Fibroblast of villous mesenchyme (primary cell): ENCODE measurements at places on chromosomes 5 and 9. TPM values are rescaled to one million over a fixed set of nuclear protein-coding genes. Genes with fewer than 3 reads are reported as not detected.

Gene ATG10
- 5.8 and 9.1 TPM in 2 replicates for total RNA-seq

Gene TAL2
- total RNA-seq: not detected in 2 replicates

Gene FOXI1
- not detected in 2 replicates for total RNA-seq

Gene ADGRD2
- not detected in 2 replicates for total RNA-seq

Gene LRRC19
- total RNA-seq: not detected in 2 replicates

Gene SMIM33
- not detected in 2 replicates for total RNA-seq

Gene ARID3C
- total RNA-seq: 0.32 TPM in 1 of 2 replicates, not detected in the other

Gene ADAMTSL2
- under 0.01 and 0.32 TPM in 2 replicates for total RNA-seq

Gene SPOCK1
- 49.0 and 54.8 TPM in 2 replicates for total RNA-seq

Gene DNM1
- total RNA-seq: 15.5 and 36.1 TPM in 2 replicates

Gene GABRA1
- total RNA-seq: not detected in 2 replicates

Gene PCDHGB4
- 11.0 and 13.4 TPM in 2 replicates for total RNA-seq

Gene MCIDAS
- total RNA-seq: not detected in 2 replicates

Gene WDR38
- total RNA-seq: not detected in 2 replicates

Gene GABBR2
- under 0.01 TPM in 1 of 2 replicates, not detected in the other for total RNA-seq

Gene AK8
- total RNA-seq: 0.32 TPM in 1 of 2 replicates, not detected in the other

Gene AJM1
- 0.86 and 1.3 TPM in 2 replicates for total RNA-seq

Gene PCDH1
- 0.43 and 3.5 TPM in 2 replicates for total RNA-seq

Gene RHOBTB3
- total RNA-seq: 370 and 720 TPM in 2 replicates
